ENCODE measurements at places on chromosomes 3 and 15.
A peak's percentile ranks its signal among the peaks of the same experiment; 100 is the strongest.

DNA sequence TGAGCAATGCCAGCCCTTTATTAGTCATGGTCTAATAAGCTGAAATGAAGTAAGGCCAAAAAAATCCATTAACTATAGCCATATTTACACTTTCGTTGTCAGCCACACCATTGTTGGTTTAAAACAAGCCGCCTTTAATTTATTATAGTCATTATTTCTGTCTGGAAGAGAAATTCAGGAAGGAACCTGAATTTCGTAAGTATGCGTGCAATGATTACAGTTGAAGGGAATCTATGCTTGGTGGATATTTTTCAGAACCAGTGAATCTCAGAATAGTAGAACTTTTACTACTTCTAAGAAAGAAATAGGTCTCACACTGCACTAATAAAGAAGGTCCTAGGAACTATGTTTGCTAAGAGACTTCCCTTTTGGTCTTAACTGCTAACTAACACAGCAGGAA, 59.1 kb downstream of the FAM43A start:
- no peak for DNase-seq
- no peaks in the 10 kb centered on the region for H3K27me3 ChIP-seq
- H3K27ac ChIP-seq = no peak overlapping the region
- no peaks in the 10 kb centered on the region for H3K36me3 ChIP-seq
- H3K4me1 ChIP-seq = peaks cover 11% of the 10 kb centered on the region
- no peak overlapping the region for H3K4me3 ChIP-seq

GRCh38 chr3:42226470-42227425, 39.2 kb downstream of the CCK start:
- H3K27me3 ChIP-seq = no peaks in the 10 kb centered on the region
- peaks cover 42% of the 10 kb centered on the region for H3K36me3 ChIP-seq
- no peak for DNase-seq
- H3K4me3 ChIP-seq = no peak overlapping the region

DNA sequence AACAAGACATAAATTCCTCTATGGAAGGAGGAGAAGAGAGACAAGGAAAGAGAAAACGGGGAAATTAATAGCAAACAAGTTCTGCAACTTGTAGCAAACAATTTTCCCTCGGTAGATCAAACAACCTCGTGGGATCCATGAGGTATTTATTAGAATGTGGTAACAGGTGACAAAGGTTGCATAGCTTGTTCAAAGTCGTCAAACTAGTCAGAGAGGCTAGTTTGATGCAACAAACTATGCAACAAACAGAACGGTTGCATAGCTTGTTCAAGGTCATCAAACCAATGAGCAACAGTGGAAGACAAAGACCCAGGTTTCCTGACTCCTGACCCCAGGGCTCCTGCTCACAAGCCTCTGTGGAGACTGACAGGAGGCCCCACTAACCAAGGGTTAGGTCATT, 20.7 kb downstream of the MB21D2 start:
- no peak for DNase-seq
- peaks cover 29% of the 10 kb centered on the region for H3K4me1 ChIP-seq
- H3K27ac ChIP-seq = no peak overlapping the region
- H3K36me3 ChIP-seq = no peaks in the 10 kb centered on the region
- H3K27me3 ChIP-seq = peaks cover 26% of the 10 kb centered on the region
- H3K4me3 ChIP-seq = no peak overlapping the region

DNA sequence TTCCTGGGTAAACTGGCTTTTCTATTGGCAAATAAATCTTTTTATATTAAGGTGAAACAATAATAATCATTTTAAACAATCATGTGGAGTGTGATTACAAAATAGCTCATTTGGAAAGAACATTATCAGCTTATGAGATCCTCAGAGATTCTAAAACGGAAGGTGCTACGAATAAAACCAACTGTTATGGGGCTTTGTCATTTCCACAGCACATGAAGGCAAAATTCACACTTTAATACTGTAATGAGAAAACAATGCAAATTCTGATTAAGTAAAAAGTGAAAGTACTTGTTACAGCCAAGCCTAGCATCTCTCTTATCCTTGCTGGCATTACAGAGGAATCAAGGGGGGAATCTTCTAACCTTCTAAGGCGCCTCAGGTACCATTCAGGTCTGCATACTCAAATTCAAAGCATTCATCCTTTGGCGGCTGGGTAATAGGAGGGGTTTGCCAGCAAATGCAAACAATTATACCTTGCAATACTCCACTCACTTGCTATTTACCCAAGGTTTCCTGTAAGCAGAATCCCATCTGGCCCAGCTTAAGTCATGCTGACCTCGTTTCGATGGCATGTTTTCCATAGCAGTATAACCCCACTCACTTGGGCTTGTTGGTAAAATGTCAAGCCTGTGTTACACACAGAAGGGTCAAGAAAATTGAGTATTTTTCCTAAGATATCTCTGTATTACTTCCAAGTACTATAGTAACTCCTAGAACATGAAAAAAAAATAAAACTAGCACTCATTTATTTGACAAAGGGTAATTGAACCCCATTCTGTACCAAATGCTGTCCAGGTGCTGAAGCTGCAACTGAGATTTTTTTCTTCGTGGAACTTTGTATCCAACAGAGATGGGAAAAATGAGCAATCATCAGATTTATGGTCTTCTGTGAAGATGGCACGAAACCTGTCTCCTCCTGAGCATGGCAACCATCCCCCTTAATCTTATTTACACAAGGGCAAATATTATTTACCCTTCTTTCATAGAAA, 183.7 kb upstream of the LMCD1 start:
- H3K4me1 ChIP-seq = no peaks in the 10 kb centered on the region
- H3K27ac ChIP-seq = no peak overlapping the region
- DNase-seq = no peak
- no peaks in the 10 kb centered on the region for H3K27me3 ChIP-seq
- H3K36me3 ChIP-seq = no peaks in the 10 kb centered on the region

DNA sequence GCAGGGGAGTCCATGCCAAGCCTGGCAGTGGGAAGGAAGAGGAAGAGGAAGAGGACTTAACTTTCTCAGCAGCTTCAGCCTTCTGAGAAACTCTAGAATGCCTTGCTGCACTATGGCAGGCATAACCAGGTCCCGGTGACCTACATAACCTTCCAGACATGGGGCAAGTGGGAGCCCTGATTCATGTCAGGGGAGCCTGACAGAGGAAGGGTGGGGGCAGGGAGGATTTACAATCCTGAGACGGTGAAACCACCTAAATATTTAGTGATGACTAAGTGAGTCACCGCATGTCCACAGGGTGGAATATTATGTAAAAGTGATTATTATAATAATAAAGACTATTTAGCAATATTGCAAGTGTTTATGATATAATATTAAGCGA, 46.7 kb downstream of the AMOTL2 start:
- no peak for DNase-seq
- no peak overlapping the region for H3K4me3 ChIP-seq
- H3K36me3 ChIP-seq = no peaks in the 10 kb centered on the region
- no peaks in the 10 kb centered on the region for H3K4me1 ChIP-seq

DNA sequence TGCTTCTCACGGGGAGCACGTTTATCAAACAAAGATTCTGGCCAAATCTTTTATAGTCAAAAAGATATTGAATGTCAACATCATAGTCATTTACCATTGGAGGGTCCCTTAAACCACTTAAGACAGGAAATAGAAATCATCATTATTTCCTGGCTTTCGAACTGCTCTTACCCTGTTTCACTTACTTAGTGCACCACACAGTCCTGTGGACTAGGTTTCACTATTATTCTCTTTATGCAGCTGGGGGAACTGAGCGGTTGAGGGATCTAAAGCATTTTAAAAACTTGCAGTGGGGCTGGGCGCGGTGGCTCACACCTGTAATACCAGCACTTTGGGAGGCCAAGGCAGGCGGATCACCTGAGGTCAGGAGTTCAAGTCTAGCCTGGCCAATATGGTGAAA, 13.7 kb upstream of the TPRG1 start:
- H3K27ac ChIP-seq = no peak overlapping the region
- H3K4me1 ChIP-seq = no peaks in the 10 kb centered on the region
- no peak for DNase-seq
- peaks cover 45% of the 10 kb centered on the region for H3K27me3 ChIP-seq
- no peaks in the 10 kb centered on the region for H3K36me3 ChIP-seq

- no peak overlapping the region for H3K27ac ChIP-seq
- no peaks in the 10 kb centered on the region for H3K4me1 ChIP-seq
- no peak overlapping the region for H3K4me3 ChIP-seq
- peaks cover 8% of the 10 kb centered on the region for H3K27me3 ChIP-seq
- H3K36me3 ChIP-seq = no peaks in the 10 kb centered on the region
- no peak for DNase-seq
Observed at GRCh38 chr15:33029109-33029652, 165.3 kb downstream of the FMN1 start.

- H3K4me3 ChIP-seq = no peak overlapping the region
- no peaks in the 10 kb centered on the region for H3K4me1 ChIP-seq
- no peaks in the 10 kb centered on the region for H3K36me3 ChIP-seq
- H3K27me3 ChIP-seq = peaks cover 31% of the 10 kb centered on the region
- H3K27ac ChIP-seq = no peak overlapping the region
Observed at GRCh38 chr15:73375012-73375411, 6.3 kb upstream of the HCN4 start.

GRCh38 chr3:98521897-98522543, 682 bp downstream of the CLDND1 start:
- H3K36me3 ChIP-seq = peaks cover 13% of the 10 kb centered on the region
- H3K27me3 ChIP-seq = no peaks in the 10 kb centered on the region
- peak; percentile 28 for DNase-seq
- peak overlapping the region; percentile 66 for H3K27ac ChIP-seq
- H3K4me1 ChIP-seq = peaks cover 20% of the 10 kb centered on the region

DNA sequence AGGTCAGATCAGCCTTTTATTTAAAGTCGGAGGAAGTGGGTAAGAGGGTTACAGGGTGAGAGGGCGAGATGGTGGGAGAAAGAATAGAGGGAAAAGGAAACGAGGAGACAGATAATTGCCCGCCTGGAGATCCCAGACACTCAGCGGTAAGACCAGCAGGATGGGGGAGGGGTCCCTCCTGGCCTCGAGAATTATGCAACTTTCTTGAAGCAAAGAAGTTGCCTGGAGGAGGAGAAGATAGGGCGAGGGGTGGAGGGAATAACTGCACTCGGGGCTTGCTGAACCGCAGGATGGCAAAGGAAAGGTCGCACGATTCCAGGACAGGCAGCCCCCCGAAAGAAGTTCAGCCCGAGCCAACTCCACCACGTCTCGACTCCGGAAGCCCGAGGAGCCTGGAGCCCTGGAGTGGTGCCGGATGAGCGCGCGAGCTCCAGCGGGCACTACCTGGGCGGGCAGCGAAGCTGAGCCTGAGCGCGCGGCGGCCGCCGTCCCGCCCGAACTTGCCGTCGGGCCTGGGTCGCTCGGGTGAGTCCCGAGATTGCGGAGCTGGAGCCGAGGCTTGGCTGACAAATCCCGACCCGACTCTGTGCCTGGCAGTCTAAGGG, 402 bp downstream of the WWTR1 start:
- H3K27ac ChIP-seq = peak overlapping the region; percentile 15
- peaks cover 70% of the 10 kb centered on the region for H3K27me3 ChIP-seq
- peaks cover 4% of the 10 kb centered on the region for H3K36me3 ChIP-seq
- peak overlapping the region; percentile 96 for H3K4me3 ChIP-seq

- no peak overlapping the region for H3K4me3 ChIP-seq
- no peaks in the 10 kb centered on the region for H3K36me3 ChIP-seq
- no peak for DNase-seq
- H3K27me3 ChIP-seq = peaks cover 13% of the 10 kb centered on the region
Observed at GRCh38 chr3:42961633-42962032, 17.5 kb upstream of the GASK1A start.

GRCh38 chr15:95669146-95669922, 661.2 kb upstream of the NR2F2 start:
- H3K36me3 ChIP-seq = no peaks in the 10 kb centered on the region
- no peak for DNase-seq
- no peak overlapping the region for H3K27ac ChIP-seq
- no peak overlapping the region for H3K4me3 ChIP-seq
- H3K4me1 ChIP-seq = no peaks in the 10 kb centered on the region
- no peaks in the 10 kb centered on the region for H3K27me3 ChIP-seq

DNA sequence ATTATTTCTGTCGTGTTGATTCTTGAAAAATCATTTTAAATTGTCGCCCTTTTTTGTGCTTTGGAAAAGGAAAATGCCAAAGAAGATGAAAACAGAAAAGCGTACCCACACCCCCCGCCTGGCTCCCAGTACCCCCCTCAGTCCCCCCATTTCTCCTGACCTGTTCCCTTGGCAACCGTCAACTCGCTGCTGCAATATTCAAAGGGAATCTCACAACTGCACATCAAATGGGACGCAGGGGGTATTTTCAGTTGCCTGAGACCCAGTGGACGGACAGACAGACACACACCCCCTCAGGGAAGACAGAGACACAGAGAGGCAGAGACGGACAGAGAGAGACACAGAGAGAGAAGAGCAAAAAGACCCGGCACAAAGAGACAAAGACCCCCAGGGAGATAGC, 83.5 kb upstream of the PRR20G start:
- H3K4me1 ChIP-seq = no peaks in the 10 kb centered on the region
- no peak overlapping the region for H3K4me3 ChIP-seq
- no peak overlapping the region for H3K27ac ChIP-seq
- peaks cover 24% of the 10 kb centered on the region for H3K27me3 ChIP-seq

GRCh38 chr3:155312781-155313180, 19.3 kb upstream of the STRIT1 start:
- H3K27ac ChIP-seq = no peak overlapping the region
- no peak for DNase-seq
- no peaks in the 10 kb centered on the region for H3K36me3 ChIP-seq
- H3K4me1 ChIP-seq = no peaks in the 10 kb centered on the region
- H3K27me3 ChIP-seq = no peaks in the 10 kb centered on the region
- H3K4me3 ChIP-seq = no peak overlapping the region

Data from stimulated activated naive B cell treated with anti-CD40 and anti-IgM and Interleukin-4, amounts not matched to agents 10 μg/mL and 1 μg/mL and 100 μg/mL, for 72 hours (primary cell).